ENCODE measurements at places on chromosomes 5 and 9. TPM values are rescaled to one million over a fixed set of nuclear protein-coding genes. Genes with fewer than 3 reads are reported as not detected.

The AIF1L gene
- total RNA-seq = 0.55 TPM

GRCh38 chr5:122200450-122200849 is 71.1 kb downstream of the ZNF474 start:
- no peak overlapping the region for H3K27ac ChIP-seq
- no peak overlapping the region for H3K4me3 ChIP-seq
- peaks cover 6% of the 10 kb centered on the region for H3K4me1 ChIP-seq
- H3K27me3 ChIP-seq = peaks cover 11% of the 10 kb centered on the region

- peak overlapping the region; percentile 97 for H3K27ac ChIP-seq
- H3K27me3 ChIP-seq = no peaks in the 10 kb centered on the region
- H3K4me3 ChIP-seq = peak overlapping the region; percentile 96
- H3K4me1 ChIP-seq = peaks cover 45% of the 10 kb centered on the region
- peak; percentile 54 for DNase-seq
These were observed 716 bp downstream of the PROB1 start for GRCh38 chr5:139394123-139394653.

- H3K4me1 ChIP-seq = no peaks in the 10 kb centered on the region
- no peak overlapping the region for H3K27ac ChIP-seq
- H3K27me3 ChIP-seq = peaks cover 14% of the 10 kb centered on the region
- no peaks in the 10 kb centered on the region for H3K36me3 ChIP-seq
- no peak for DNase-seq
- H3K4me3 ChIP-seq = no peak overlapping the region
These were observed 39.2 kb downstream of the MVB12B start for GRCh38 chr9:126365780-126366179.

The ASTN2 gene
- total RNA-seq = 2.7 TPM

GRCh38 chr9:117414220-117414905 is 494 bp downstream of the ASTN2 start:
- H3K4me1 ChIP-seq = no peaks in the 10 kb centered on the region
- H3K4me3 ChIP-seq = no peak overlapping the region

- peaks cover 31% of the 10 kb centered on the region for H3K4me1 ChIP-seq
- peaks cover 24% of the 10 kb centered on the region for H3K27me3 ChIP-seq
- no peak for DNase-seq
- peak overlapping the region; percentile 70 for H3K4me3 ChIP-seq
These were observed 1.4 kb upstream of the ANKRD33B start for GRCh38 chr5:10562201-10563109.

DNA sequence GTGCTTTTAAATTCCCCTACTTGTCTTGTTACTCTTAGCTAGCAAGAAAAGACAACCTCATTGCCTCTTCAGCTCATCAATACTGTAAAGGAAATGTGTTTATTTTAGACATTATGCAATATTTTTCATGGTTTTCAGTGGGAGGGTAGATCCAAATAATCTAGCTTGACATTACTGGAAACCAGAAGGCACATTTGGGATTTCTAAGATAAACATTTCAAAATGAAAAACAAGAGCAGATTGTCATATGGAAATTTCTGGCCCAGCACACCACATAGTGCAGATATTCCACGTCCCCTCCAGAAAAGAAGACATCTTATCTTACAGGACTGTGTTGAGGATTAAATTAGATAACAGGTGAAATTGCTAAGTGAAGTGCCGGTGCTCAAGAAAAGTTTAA is 296.9 kb downstream of the MSX2 start:
- no peak overlapping the region for H3K27ac ChIP-seq
- H3K4me1 ChIP-seq = no peaks in the 10 kb centered on the region
- no peaks in the 10 kb centered on the region for H3K27me3 ChIP-seq
- DNase-seq = no peak

DNA sequence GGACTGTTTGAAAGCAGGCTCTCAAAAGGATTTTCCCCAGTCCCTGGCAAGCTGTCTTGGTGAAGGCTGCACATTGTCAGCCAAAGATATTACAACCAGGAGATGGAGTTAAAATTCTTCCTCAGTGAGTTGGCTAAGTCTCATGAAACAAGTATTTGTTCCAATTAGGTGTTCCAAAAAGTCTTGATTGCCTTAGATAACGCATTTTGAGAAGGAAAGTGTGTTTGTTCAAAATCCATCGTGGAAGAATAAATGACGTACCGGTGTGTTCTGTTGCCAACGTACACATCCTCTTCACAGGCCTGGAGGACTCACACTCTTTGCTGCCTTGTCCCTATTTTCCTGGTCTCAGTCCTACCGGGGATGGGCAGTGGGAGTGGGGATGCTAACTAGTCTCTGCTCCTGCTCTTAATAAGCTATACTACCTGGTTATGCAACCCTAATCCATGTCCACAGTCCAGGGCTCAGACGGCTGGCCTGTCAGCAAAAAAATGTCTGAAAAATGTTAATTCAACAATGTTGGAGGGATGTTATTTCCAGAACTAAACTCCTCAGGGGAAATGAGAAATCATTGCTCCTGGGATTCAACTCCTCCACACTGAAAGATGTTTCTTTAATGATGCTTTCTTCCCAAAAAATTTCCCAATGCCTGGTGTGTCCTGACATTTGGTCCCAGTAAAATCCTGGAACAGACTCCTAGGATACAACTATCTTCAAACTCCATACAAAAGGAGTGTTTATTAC is 175.3 kb upstream of the KLF9 start:
- no peak overlapping the region for H3K27ac ChIP-seq
- no peak for DNase-seq
- no peaks in the 10 kb centered on the region for H3K27me3 ChIP-seq
- no peak overlapping the region for H3K4me3 ChIP-seq
- H3K4me1 ChIP-seq = no peaks in the 10 kb centered on the region
- H3K36me3 ChIP-seq = no peaks in the 10 kb centered on the region

The C9orf153 gene
- 0.41 TPM for total RNA-seq

The KLHL3 gene
- 1.7 TPM for total RNA-seq

DNA sequence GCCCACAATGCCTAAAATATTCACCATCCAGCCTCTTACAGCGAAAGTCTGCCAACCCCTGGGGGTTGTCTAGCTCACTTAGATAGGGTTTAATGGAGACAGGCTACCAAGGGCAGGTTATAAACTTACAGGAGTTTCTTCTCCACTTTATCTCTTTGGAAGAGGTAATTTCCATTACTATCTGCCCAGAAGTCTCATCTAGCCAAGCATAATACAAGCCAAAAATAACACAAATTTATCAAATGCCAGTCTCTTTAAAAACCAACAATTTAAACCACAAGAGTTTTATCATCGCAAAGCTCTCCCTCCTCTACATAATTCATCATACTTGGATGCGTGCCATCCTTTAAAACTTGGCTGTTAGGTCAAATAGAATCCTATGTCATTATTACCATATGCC is 6.2 kb downstream of the RBM22 start:
- no peak overlapping the region for H3K4me3 ChIP-seq
- H3K36me3 ChIP-seq = peaks cover 69% of the 10 kb centered on the region

Data from activated T-helper 2 cell treated with anti-CD3 and anti-CD28 coated beads, Interferon-gamma antibody, Interleukin-2, Interleukin-4, amounts not matched to agents 10 μg/mL and 5 μg/mL and 100 μg/mL, durations not matched to agents 14 hours and 24 hours and 36 hours (primary cell).